Uterus (tissue), 4 donors: ENCODE measurements at places on chromosomes 2 and 18. TPM values are rescaled to one million over a fixed set of nuclear protein-coding genes. Genes with fewer than 3 reads are reported as not detected.

DNA sequence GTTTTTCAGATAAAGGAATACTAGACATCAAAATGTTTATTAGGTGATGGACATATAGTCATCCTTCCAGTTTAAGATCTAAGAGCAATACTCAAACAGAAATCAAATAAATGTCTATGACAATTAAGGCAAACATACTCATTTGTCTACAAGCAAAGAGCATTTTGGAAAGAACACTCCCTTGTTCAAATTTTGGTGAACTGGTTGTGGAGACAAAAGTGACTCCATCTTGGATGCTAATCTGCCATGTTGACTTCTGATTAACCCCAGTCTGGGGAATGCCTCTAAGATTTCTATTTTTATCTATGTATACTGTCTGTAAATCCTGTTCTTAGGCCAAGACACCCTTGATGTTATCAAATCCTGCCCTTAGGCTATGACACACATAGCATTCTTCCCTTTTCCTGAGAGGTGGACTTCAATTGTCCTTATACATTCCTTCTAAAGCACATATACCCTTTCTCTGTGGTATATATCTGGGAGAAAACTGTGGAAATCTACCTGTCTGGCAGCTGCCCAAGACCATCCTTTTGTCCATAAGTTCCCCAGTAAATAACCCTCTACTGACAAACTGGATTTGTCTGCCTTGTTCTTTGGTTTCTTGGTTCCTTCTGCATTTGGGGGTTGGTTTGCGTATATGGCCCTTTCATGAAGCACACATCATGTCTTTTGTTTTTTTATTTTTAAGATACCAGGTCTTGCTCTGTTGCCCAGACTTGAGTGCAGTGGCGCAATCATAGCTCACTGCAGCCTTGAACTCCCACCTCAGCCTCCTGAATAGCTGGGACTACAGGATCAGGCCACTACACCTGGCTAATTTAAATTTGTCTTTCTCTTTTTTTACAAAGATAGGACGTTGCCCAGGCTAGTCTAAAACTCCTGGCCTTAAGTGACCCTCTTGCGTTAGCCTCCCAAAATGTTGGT lies 12.5 kb upstream of the PLEKHM3 start:
- DNase-seq: no peak

DNA sequence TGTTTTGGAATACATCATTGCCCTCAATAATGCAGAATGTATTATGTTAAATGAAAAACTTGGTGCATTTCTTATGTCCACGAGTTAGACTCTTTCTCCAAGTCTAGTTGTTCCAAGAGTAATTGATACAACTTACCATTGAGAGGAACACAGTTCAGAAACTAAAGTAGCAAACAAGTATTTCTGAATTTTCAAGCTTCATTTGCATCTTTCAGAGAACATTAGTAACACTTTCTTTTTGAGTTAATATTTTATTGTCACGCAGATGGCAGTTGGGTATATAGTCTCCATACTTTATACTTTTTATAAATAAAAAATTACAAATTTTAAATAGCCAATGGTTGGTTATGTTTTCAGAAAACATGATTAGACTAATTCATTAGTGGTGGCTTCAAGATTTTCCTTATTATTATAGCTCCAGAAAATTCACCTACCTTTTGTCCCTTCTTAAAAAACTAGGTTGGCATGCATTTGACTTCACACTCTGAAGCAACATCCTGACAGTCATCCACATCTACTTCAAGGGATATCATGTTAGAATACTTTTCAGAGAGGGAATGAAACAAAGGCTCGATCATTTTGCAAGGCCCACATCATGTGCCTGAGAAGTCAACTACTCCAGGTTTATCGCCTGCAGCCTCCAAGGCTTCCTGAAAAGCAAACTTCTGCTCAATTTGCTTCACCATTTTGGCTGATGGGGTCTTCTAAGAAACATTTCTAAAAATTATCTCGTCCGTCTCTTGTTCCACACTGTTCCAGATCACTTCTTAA lies 29.9 kb downstream of the LYPD6B start:
- no peak for DNase-seq

NAT8 gene
- not detected for total RNA-seq

GRCh38 chr18:45635893-45636509 lies 20.7 kb downstream of the SLC14A2 start:
- DNase-seq: no peak

VWC2L gene
- total RNA-seq: not detected

GRCh38 chr2:190354003-190354690 lies 10.8 kb downstream of the INPP1 start:
- no peak for DNase-seq
